ENCODE measurements at places on chromosomes 4 and X.

- no peak for DNase-seq
These were observed 35.3 kb upstream of the LGI2 start for GRCh38 chr4:25065932-25066590.

GRCh38 chrX:81414630-81415029 is 212.7 kb downstream of the SH3BGRL start:
- no peak for DNase-seq

- DNase-seq: no peak
These were observed 218.8 kb upstream of the ANXA10 start for GRCh38 chr4:167873496-167873895.

DNA sequence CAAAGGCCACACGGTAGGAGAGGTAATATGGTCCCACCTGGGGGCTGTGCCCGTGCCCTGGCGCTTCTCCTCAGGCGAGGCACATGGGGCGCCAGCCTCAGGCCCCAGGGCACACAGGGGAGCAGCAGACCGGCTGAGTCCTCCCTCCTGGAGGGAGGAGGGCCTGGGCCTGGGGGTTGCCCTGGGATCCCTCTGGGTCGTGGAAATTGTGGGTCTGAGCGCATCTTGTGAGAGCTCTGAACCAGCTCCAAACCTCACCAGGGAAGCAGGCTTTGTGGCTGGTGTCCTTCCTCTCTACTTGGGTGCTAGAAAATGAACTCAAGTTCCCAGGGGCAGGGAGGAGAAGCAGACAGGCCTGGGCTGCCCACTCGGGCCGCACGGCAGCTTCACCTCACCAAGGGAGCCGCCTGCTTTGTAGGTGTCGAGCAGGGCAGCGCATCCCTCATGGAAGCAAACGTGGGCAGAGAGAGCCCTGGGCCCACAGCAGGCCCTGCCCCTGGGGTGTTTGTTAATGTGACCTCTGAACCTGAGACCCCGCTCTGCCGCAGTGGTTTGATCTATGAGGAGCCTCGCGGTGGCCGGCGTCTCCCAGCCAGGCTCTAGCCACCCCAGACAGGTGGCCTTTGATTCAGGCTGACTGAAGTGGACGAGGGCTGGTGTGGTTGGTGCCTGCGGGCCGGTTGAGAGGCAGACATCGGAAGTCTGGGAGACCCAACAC is 10.8 kb downstream of the HTRA3 start:
- no peak for DNase-seq

- DNase-seq: no peak
These were observed 275.4 kb upstream of the CPEB2 start for GRCh38 chr4:14726877-14727361.

DNA sequence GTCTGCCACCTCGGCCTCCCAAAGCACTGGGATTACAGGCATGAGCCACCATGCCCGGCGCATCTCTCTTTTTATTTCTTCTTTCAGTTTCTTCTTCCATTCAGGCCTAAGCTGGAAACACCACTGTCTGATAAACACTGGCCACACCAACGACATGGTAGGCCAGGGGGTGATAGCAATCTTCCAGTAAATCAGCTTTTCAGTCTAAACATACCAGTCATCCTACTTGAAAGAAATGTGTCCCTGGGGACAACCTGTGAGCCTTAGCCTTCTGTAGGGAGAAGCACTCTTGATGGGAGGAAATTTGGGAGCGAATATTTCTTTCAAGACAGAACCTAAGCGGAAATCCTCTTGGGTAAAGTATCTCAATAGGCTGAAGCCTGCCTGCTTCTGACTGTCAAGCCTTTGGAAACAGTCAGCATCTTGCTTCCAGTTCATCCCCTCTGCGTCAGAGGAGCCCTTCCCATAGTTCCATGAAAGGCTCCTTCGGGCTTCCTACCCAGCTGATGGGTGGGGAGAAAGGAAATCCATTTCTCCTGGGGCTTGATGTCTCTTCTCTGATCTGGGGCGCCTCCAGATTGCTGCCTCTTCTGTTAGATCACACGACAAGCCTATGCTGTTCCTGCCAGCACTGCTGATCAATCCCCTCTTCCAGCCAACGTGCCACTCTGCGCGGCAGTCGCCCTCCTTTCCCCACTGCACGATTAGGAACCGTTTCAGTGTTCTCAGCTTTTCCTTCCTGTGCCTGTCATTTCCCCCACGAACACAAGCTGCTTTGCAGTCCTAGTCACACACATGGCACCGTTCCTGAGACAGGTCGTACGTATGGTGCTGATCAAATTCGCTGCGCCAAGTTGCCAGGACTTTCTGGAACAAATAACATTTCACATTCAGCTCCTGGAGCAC is 49.5 kb upstream of the CBR4 start:
- DNase-seq: no peak

GRCh38 chr4:122671919-122672490 is 51.1 kb upstream of the IL21 start:
- DNase-seq: no peak

- no peak for DNase-seq
These were observed 42.4 kb downstream of the PPP3CA start for GRCh38 chr4:101304916-101305315.

Data from colonic mucosa (tissue), 4 donors.